GM12878 (cell line): ENCODE measurements at places on chromosomes 4 and X. TPM values are rescaled to one million over a fixed set of nuclear protein-coding genes. Genes with fewer than 3 reads are reported as not detected.

SHROOM3 gene
- polyA plus RNA-seq: 0.04 and 0.06 TPM in 2 replicates

MAGIX gene
- 0.79 and 1.4 TPM in 2 replicates for polyA plus RNA-seq

FAM47A gene
- not detected in 2 replicates for polyA plus RNA-seq

EMCN gene
- polyA plus RNA-seq: not detected in 2 replicates

GABRE gene
- polyA plus RNA-seq: not detected in 2 replicates

NOX1 gene
- polyA plus RNA-seq: 0.08 and 0.12 TPM in 2 replicates

EPGN gene
- not detected in 2 replicates for polyA plus RNA-seq

TMPRSS11F gene
- not detected in 2 replicates for polyA plus RNA-seq

BST1 gene
- polyA plus RNA-seq: 0.11 TPM in 1 of 2 replicates, not detected in the other

FAM47E gene
- polyA plus RNA-seq: 0.19 TPM in 1 of 2 replicates, not detected in the other

MAGEA8 gene
- polyA plus RNA-seq: not detected in 2 replicates

EMD gene
- 98.6 and 100 TPM in 2 replicates for polyA plus RNA-seq

TRIML2 gene
- polyA plus RNA-seq: not detected in 2 replicates

DMP1 gene
- not detected in 2 replicates for polyA plus RNA-seq

PDLIM3 gene
- not detected in 2 replicates for polyA plus RNA-seq

TCEANC gene
- polyA plus RNA-seq: 2.4 and 2.7 TPM in 2 replicates

SOWAHD gene
- 2.9 and 3.7 TPM in 2 replicates for polyA plus RNA-seq

UCHL1 gene
- polyA plus RNA-seq: 169 and 187 TPM in 2 replicates

CENPI gene
- 12.9 and 16.1 TPM in 2 replicates for polyA plus RNA-seq

CCDC110 gene
- 2.6 and 3.1 TPM in 2 replicates for polyA plus RNA-seq

SYTL4 gene
- polyA plus RNA-seq: not detected in 2 replicates

NKX6-1 gene
- polyA plus RNA-seq: not detected in 2 replicates

EDNRA gene
- 0.32 and 0.33 TPM in 2 replicates for polyA plus RNA-seq
